DMS79 (cell line): ENCODE measurements at places on chromosomes 3 and 15.

DNA sequence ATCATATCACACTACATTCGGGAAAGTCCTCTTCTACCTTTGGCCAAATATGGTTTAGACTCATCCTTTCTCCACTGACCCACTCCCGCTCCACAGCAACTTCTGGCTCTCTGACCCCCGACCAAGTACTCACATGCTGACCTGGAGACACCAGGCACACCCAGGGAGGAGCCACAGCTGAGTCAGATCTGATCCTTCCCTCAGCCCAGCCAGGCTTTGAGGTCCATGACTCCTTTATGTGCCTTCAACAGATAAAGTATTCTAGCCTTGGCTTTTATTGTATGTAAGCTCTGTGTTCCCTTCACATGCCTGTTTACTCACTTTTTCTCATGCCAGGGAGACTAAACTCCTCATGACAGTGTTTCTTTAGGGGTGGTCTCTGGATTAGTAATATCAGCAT is 166.9 kb upstream of the UMPS start:
- no peak for DNase-seq

GRCh38 chr3:60330107-60330506 is 921.1 kb downstream of the FHIT start:
- no peak for DNase-seq

GRCh38 chr3:4710191-4710590 is 217.0 kb downstream of the ITPR1 start:
- DNase-seq: no peak

DNA sequence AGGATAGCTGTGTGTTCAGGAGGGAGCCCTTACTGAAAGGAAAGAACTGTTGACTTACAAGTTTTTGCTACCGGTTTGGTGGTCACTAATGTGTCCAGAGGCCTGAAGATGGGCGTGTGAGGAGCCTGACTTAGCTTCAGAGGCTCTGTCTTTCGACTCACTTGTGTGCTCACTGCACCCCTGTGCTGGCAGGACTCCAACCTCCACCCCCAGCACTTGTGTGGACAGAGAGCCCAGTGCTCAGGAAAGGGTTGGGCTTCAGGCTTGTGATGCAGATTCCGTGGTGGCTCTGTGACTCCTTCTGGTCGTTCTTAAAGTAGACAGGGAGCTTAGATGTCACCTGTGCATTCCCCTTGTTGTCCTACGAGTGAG is 100.9 kb downstream of the PGPEP1L start:
- no peak for DNase-seq

DNA sequence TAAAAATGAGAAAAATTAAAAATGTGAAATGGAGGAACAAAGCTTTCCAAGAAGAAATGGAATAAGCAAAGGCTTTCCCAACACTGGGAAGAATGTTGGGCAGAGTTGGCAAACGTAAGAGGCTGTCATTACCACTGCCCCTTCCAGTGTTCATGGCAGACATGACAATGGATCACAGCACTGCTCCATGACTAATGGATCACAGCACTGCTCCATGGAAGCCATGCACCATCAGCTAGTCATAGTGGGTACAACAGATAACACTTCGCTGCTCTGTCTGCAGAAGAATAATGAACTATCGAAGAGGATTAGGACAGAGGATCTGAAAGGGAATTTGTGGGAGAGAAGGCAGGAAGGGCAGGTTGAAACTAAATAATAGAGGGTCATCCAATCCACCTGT is 5.0 kb downstream of the CAV3 start:
- DNase-seq: no peak

DNA sequence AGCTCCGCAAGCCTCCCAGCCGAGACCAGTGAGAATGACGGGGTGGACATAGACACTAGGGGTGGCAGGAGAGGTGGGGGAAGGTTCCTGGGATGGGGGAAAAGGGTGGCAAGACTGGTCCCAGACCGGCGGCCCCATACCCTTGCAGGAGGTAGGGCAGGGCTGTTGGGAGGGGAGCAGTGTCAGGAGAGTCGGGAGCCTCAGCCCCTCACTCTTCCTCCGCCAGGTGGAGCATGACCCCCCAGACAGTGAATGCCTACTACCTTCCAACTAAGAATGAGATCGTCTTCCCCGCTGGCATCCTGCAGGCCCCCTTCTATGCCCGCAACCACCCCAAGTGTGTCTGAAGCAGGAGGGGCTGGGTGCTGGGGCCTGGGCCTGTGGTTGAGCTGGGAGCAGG is 8.7 kb upstream of the PSMD2 start:
- DNase-seq: no peak

DNA sequence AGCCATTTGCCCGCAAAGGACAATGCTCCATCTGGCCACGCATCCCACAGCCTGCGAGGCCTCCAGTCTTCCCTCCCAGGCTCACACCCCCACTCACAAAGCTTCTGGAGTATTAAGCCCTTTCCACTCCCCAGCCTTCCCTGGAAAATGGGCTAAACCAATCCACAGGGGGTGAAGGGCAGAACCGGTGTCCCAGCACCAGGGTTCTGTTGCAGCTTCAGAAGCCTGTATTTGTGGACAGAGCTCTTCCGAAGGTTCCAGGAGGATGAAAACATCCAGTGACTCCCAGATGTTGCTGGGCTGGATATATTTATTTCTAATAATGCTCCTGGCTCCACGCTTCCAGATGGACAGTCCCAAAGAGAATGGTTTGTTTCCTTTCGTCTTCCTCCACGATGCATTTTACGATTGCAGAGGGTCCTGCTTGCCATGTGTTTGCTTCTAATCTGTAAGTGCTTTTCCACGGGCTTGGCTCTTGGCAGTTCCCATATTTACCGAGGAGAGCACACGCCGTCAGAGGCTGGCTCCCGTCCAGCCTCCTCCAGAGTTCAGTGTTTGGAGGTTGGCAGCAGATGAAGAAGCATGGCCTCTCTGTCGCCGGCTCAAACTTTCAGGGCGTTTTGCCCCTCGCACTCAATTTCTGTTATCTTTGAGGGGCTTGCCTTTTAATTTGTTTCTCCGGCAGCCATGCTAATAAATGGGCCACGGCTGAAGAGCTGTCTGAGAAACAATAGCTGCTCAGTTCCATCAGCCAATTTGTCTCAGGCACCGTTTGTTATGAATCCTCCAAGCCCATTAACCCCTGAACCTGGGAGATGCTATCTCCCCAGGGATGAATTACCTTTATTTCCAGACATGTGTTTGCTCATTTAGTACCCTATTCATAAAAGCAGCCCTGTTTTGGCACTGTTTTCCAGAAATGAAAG is 367.9 kb upstream of the PROK2 start:
- DNase-seq: peak; percentile 58

GRCh38 chr15:38843736-38844590 is 279.3 kb upstream of the RASGRP1 start:
- DNase-seq: no peak

GRCh38 chr3:138068046-138068445 is 47.4 kb downstream of the DZIP1L start:
- no peak for DNase-seq

GRCh38 chr15:31483053-31483985 is 156.7 kb downstream of the KLF13 start:
- DNase-seq: no peak

- no peak for DNase-seq
These were observed 54.8 kb upstream of the OXTR start for GRCh38 chr3:8824238-8824637.

GRCh38 chr3:120399372-120399771 is 50.2 kb upstream of the LRRC58 start:
- no peak for DNase-seq

DNA sequence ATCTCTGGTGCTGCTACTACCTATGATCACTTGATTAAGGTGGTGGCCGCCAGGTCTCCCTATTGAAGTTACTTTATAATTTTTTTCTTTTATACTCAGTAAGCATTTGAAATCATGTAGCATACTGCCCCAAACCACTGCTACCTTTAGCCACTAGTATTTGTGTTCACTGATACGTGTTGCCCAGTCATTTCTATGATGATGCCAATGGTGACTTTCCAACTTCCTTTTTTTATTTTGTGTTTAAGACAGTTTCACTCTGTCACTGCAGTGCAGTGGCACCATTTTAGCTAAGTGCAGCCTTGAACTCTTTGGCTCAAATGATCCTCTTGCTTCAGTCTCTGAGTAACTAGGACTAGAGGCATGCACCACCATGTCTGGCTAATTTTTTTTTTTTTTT is 598.2 kb downstream of the NAALADL2 start:
- DNase-seq: no peak

GRCh38 chr15:64807751-64808222 is 17.7 kb downstream of the PIF1 start:
- DNase-seq: no peak

GRCh38 chr3:30752970-30753369 is 141.5 kb downstream of the GADL1 start:
- DNase-seq: no peak
